ENCODE measurements at places on chromosomes 2 and 18. TPM values are rescaled to one million over a fixed set of nuclear protein-coding genes. Genes with fewer than 3 reads are reported as not detected.

SPATA3 gene
- total RNA-seq = not detected

WDR12 gene
- 50.5 TPM for total RNA-seq

RPRM gene
- 0.22 TPM for total RNA-seq

POTEJ gene
- not detected for total RNA-seq

NHEJ1 gene
- total RNA-seq = 13.8 TPM

FZD7 gene
- 7.8 TPM for total RNA-seq

SULT1C4 gene
- total RNA-seq = 2.1 TPM

DQX1 gene
- not detected for total RNA-seq

HAAO gene
- 2.8 TPM for total RNA-seq

CYP27A1 gene
- total RNA-seq = 20.5 TPM

HDHD2 gene
- 34.8 TPM for total RNA-seq

MGAT5 gene
- 37.5 TPM for total RNA-seq

ARHGAP15 gene
- total RNA-seq = 11.6 TPM

ANKRD62 gene
- not detected for total RNA-seq

NRP2 gene
- 66.7 TPM for total RNA-seq

CD302 gene
- total RNA-seq = 95.6 TPM

CYTIP gene
- 16.0 TPM for total RNA-seq

DSG1 gene
- total RNA-seq = not detected

CYS1 gene
- 0.80 TPM for total RNA-seq

- no peak for DNase-seq
These were observed 30.3 kb downstream of the TNP1 start for GRCh38 chr2:216829533-216829932.

DNA sequence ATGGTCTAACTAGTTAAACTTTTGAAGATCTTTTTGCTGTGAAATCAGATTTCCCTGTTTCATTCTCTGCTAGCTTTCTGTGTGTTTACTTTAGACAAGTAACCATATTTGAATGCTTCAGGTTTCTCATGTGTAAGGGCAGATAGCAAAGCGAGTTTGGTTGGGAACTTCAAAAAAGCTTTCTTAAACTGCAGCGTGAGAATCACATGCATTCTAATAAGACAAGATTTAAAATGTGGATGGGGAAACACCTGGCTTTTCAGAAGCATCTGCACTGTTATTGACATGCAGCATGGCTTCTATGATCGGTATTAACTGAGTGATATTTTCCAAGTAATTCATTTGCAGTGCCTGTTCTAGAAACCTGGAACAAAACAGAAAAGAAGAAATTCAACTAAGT lies 119.3 kb downstream of the ABCA12 start:
- DNase-seq = no peak

GRCh38 chr2:1605102-1606045 lies 138.9 kb downstream of the PXDN start:
- peak; percentile 80 for DNase-seq

DNA sequence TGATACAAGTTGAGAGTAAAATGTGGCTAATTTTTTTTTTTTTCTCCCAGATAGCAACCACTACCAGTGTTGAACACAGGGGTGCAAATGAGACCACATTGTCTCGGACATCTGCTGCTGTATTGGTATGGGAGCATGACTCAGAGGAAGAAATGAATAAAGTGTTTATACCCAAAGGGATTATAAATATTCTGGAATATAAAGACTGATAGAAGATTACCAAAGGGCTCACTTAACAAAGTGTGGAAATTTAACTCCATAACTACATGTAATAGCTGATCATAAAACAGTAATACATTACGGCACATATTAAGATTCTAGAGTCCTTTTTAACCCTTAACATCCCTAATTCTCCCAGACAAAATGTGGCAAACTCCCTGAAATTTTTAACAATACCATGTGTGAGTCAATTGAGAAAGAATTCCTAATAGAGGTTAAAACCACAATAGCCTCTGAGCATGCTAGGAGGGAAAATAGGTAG lies 1023.0 kb upstream of the ACVR2A start:
- DNase-seq = no peak

DNA sequence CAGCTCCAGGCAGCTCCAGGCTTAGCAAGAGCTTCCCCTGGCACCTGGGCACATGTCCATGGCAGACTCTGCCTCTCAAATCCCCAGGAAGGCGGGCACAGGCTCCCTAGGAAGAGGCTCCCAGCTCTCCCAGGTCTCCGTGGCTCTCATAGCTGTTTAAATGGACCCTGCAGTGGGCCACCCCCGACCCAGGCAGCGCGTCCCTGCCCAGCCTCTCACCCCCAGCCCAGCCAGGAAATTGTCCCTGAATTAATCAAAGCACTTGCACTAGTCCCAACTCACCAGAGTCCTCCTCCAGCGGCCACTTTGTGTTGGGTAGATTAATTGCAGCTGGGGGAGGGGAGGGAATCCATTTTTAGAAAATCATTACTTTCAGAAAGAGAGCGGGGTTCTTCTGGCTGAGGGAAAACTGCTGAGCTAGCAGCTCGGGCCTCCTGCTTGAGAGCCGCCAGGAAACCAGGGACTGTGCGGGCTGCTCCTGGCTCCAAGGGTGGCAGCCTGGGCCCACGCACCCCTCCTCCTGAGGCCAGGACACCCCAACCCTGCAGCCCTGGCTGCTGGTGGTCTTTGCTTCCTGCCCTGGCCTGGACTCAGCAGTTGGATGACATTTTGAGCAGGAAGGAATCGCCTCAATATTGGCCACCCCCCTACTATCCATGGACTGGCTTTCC lies 36.0 kb downstream of the SMAD7 start:
- peak; percentile 84 for DNase-seq

DNA sequence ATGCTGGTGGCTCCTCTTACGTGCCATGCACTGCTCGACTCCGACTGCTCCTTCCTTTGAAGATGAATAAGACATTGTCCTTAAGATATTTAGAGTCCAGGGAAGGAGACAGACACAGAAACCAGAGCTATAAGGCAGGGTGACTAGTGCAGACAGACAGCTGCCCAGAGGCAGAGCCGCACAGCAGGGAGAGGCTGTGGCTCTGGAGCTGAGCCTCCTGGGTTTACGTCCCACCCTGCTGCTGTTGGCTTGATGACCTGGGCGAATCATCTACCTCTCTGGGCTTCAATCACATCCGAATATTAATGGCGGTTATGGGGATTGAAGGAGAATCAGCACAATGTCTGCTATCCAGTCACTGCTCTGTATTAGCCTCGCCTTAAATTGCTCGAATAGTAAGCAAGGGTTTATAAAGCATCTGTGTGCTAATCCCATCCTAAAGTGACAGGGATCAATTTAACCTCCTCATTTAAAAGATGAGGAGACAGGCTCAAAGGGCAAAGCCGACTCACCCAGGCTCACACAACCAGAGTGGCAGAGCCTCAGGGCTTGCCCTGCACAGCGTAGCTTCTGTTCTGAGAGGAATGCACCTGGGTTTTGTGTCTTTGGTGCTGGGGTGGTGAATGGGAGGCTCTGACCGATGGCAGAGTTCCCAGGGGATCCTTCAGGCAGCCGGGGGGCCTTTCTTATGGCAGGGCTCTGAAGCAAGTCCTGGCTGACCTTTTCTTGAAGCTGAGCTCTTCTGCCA lies 284.1 kb downstream of the MYCN start:
- DNase-seq = no peak

- no peak for DNase-seq
These were observed 76.9 kb downstream of the NXPH2 start for GRCh38 chr2:138703242-138703641.

GRCh38 chr18:2909431-2910140 lies 62.8 kb downstream of the EMILIN2 start:
- no peak for DNase-seq

DNA sequence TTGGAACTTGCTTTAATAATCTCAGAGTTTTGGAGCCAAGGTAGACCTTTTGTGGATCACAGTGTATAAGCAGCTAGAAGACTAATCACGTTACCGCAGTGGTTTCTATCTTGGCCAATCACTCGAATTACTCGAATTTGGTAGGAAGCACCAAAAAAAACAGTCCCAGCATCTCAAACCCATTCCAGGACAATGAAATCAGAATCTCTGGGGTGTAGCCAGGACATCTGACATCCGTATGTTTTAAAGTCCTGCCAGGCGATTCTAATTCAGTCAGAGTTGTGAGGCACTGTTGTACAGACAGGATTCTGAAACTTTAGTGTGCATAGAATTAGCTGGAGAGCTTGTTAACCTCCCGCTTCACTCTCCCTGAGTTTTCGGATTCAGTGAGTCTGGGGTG lies 30.8 kb downstream of the GRHL1 start:
- no peak for DNase-seq

- no peak for DNase-seq
These were observed 21.8 kb downstream of the ATG4B start for GRCh38 chr2:241659150-241659739.

- no peak for DNase-seq
These were observed 204.6 kb downstream of the TRIB2 start for GRCh38 chr2:12921321-12921720.

DNA sequence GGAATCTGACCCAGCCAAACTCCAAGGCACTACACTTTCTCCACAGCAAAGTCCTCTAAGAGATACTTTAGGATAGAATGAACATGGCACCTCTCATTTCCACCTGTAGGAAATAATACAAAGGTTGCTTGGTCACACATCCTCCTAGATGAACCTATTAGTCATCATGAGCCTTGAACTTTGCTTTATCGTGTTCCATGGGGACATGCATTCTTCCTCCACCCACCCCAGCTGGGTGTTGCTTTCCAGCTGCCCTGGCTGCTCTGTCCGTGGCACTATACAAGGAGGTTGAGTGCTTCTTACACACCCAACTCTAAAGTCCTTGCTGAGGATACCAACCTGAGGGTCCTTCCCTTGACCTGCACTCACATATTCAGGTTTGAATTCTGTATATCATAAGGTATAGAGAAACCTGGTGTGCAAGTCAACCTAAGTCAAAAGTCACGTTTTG lies 52.7 kb downstream of the SPRED2 start:
- DNase-seq = no peak

GRCh38 chr2:7430421-7430868 lies 513.2 kb downstream of the RNF144A start:
- DNase-seq = no peak

- no peak for DNase-seq
These were observed 1293.7 kb upstream of the FAM98A start for GRCh38 chr2:34892766-34893165.

DNA sequence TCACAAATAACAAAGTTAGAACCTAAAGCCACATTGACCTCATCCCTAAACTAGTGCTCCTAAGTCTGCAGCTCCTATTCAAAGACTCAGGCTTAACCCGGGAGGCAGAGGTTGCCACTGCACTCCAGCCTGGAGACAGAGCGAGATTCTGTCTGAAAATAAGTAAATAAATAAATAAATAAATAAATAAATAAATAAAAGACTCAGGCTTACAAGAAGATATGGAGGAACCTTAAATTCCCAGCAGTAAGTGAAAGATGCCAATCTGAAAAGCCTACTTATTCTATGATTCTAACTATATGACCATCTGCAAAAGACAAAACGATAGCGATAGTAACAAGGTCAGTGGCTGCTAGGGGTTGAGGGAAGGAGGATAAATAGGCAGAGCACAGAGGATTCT lies 101.7 kb downstream of the DDX1 start:
- DNase-seq = no peak

- no peak for DNase-seq
These were observed 47.7 kb upstream of the RNU4ATAC start for GRCh38 chr2:121483021-121483420.

GRCh38 chr2:32904751-32905150 lies 42.0 kb upstream of the LTBP1 start:
- DNase-seq = no peak

- DNase-seq = no peak
These were observed 159.8 kb upstream of the STK17B start for GRCh38 chr2:196331143-196331542.

Measured in mesenteric fat pad (tissue), 1 donor.